ENCODE measurements at places on chromosomes 6 and 20.

DNA sequence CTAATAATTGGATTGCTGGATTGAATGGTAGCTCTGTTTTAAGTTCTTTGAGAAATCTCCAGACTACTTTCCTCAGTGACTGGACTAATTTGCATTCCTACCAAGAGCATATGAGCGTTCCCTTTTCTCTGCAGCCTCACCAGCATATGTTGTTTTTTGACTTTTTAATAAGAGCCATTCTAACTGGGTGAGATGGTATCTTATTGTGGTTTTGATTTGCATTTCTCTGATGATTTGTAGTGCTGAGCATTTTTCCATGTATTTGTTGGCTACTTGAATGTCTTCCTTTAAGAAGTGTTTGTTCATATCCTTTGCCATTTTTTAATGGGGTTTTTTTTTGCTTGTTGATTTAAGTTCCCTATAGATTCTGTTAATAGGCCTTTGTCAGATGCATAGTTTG lies 94.7 kb upstream of the AHI1 start:
- no peak for DNase-seq

GRCh38 chr6:151172751-151173150 lies 67.0 kb upstream of the AKAP12 start:
- no peak for DNase-seq

GRCh38 chr20:33790566-33790965 lies 20.6 kb upstream of the CHMP4B start:
- no peak for DNase-seq

DNA sequence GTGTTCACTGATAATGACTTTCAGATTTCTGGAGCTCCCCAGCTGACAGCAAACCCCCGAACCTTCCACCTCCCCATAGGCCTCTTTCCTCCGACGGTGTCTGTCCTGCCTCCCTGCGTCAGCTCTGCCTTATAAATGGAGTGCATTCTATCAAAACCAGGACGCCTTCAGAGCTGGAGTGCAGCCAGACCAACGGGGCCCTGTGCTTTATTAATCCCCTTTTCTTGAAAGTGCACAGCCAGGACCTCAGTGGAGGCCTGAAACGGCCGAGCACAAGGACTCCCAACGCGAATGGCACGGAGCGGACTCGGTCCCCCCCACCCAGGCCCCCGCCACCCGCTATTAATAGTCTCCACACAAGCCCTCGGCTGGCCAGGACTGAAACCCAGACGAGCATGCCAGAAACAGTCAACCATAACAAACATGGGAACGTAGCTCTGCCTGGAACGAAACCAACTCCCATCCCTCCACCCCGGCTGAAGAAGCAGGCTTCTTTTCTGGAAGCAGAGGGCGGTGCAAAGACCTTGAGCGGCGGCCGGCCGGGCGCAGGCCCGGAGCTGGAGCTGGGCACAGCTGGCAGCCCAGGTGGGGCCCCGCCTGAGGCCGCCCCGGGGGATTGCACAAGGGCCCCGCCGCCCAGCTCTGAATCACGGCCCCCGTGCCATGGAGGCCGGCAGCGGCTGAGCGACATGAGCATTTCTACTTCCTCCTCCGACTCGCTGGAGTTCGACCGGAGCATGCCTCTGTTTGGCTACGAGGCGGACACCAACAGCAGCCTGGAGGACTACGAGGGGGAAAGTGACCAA lies 42.3 kb upstream of the NAA20 start:
- DNase-seq, result no peak

- no peak for DNase-seq
These were observed 25.9 kb downstream of the LYRM4 start for GRCh38 chr6:5234874-5235273.

DNA sequence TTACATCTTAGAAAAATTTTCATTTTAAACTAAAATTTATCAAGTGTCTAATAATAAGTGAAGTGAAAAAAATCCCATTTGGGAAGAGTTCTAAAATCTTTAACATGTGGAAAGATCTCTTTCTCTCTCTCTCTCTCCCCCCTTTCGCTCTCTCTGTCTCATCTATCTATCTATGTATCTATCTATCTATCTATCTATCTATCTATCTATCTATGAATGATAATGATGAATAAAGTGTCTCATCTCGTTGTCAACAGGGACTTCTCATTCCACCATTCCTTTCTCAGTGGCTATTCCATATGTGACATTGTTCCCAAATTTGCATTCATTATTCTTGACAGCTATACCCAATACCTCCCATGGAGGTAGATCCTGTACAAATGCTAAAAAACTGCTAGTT lies 15.2 kb downstream of the CCDC170 start:
- DNase-seq, result no peak

Measured in CD4-positive, alpha-beta T cell treated with Interleukin-4 for 4 hours (primary cell).